ENCODE measurements at places on chromosomes 16 and 17. TPM values are rescaled to one million over a fixed set of nuclear protein-coding genes. Genes with fewer than 3 reads are reported as not detected.

SLC9A5 gene
- polyA plus RNA-seq = 1.8 TPM

SEPTIN1 gene
- polyA plus RNA-seq = 0.91 TPM

LCMT1 gene
- polyA plus RNA-seq = 38.3 TPM

CHST4 gene
- polyA plus RNA-seq = 0.08 TPM

GUCY2D gene
- polyA plus RNA-seq = 0.26 TPM

ABCC3 gene
- 19.7 TPM for polyA plus RNA-seq
